ENCODE measurements at places on chromosomes 12 and 14.

- DNase-seq = no peak
These were observed 263.4 kb downstream of the ADGRD1 start for GRCh38 chr12:131217024-131217586.

- DNase-seq = no peak
These were observed 2.2 kb upstream of the RPAP3 start for GRCh38 chr12:47707905-47708543.

DNA sequence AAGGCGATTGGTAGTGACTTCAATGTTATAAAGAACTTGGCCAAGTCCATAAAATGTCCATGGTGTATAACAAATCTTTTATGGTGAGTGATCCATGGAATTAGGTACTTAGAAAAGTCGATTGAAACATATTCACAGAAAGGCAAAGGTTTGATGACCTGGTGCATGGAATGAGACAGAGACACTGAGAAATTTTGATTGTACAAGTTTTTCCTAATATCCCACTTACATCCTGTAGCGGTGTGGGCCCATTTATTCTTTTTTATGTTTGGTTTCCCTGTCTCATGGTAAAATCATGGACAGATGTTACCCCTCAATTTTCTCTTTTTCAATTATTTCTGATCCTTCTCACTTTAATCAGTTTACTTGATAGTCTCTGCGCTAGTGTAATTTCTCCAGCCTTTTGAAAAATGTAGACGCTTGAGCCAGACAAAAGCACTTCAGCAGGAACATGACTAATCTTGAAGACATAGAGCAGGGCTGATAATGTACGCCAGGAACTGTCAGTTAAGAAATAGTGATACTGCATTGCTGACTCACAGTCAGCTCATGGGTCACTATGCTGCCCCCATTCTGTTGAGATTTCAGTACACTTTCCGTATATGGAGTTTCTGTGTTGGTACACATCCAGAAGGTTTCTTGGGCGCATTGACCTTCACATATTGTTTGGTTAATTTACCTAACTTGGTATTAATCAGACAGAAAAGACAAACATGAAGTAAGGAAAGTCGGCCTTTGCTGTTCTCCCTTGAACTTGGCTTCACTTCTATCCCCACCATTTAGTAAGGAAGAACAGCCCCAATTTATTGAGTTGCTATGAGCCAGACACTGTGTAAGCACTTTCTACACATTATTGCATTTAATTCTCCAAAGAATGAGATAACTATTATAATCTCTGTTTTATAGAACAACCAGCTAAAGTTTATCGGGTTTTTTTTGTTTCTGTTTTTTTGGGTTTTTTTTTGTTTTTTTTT lies 841.7 kb downstream of the DIO2 start:
- DNase-seq = no peak

- no peak for DNase-seq
These were observed 332.9 kb downstream of the TMEM132D start for GRCh38 chr12:129570796-129571400.

DNA sequence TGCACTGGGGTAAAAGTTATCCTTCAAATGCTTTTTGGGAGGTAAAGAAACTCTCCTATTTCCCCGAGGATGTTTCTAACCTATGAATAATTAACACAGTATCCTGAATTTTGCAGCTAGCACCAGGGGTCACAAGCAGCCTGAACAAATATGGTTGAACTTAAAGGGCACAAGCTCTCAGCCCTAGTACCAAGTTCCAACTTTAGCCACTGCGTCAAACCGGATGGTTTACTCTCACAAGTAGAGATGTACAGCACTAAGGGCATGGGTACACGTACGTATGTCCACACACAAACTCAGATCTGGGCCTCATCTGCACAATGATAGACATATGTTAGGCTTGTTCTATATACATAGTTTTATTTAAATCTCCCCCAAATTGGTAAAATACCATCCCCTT lies 4.7 kb downstream of the CCDC88C start:
- no peak for DNase-seq

GRCh38 chr12:106190581-106190980 lies 51.8 kb upstream of the NUAK1 start:
- no peak for DNase-seq

DNA sequence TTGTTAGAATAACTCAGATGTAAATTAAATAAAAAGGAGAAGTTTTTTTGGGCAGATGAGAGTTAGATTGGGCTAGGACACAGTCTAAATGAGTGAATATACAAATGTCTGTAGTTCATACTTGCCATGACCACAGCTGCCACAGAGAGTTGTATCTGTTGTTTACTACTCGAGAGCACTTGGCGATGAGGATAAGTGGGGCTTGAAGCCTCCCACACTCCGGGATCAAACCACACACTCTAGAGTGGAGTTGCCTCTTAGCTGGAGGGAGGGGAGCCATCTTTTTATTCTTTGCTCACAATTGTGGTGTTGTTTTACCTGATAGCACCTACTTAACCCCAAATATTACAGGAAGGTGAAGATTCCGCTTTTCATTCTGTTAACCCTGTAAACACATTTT lies 27.5 kb downstream of the BEST3 start:
- no peak for DNase-seq

DNA sequence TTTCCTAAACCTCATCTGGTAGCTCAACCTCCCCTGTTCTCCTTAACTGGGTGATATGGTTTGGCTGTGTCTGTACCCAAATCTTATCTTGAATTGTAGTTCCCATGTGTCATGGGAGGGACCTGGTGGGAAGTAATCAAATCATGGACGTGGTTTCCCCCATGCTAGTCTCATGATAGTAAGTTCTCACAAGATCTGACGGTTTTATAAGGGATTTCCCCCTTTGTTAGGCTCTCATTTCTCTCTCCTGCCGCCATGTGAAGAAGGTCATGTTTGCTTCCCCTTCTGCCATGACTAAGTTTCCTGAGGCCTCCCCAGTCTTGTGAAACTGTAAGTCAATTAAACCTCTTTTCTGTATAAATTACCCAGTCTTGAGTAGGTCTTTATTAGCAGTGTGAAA lies 19.5 kb downstream of the COX16 start:
- DNase-seq = no peak

- DNase-seq = peak; percentile 34
These were observed 418 bp upstream of the MYG1 start for GRCh38 chr12:53299101-53299453.

DNA sequence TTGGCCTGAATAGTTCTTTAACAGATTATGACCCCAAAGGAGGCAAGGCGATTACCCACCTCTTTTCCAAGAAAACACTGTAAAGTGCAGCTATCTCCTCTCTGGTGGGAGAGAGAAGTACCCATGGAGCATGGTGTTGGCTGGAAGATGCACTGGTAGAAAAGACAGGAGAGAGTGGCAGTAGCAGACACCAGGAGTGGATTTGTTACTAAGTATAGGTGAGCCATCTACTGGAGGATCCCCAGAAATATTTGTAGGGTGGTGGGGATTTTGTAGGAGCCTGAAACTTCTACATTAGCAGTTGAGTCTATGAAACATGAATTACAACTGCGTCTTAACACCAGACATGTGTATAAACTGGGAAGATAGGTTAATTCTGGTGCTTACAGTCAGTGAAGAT lies 148.0 kb downstream of the SLC38A4 start:
- no peak for DNase-seq

DNA sequence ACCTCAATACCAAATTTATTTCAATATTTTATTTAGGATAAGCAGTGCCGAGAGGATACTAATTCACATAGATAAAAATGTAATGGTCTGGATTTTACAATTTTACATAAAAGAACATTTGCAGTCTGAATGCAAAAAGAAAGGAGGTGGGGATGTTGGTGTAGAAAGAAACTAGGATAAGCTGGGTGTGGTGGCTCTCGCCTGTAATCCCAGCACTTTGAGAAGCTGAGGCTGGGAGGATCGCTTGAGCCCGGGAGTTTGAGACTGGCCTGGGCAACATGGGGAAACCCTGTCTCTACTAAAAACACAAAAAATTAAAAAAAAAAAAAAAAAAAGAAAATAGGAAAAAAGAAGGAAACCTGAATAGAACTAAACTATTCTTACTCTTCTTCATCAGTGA lies 16.9 kb downstream of the SYCP3 start:
- DNase-seq = no peak
